Activated effector memory CD4-positive, alpha-beta T cell treated with anti-CD3 and anti-CD28 coated beads, Interleukin-2, amount 50 U/mL, for 16 hours (primary cell): ENCODE measurements at places on chromosomes 4 and X.
A peak's percentile ranks its signal among the peaks of the same experiment; 100 is the strongest.

GRCh38 chr4:107467461-107467860 lies 252.6 kb downstream of the PAPSS1 start:
- DNase-seq: no peak

GRCh38 chrX:151359341-151359740 lies 37.7 kb upstream of the VMA21 start:
- no peak for DNase-seq

DNA sequence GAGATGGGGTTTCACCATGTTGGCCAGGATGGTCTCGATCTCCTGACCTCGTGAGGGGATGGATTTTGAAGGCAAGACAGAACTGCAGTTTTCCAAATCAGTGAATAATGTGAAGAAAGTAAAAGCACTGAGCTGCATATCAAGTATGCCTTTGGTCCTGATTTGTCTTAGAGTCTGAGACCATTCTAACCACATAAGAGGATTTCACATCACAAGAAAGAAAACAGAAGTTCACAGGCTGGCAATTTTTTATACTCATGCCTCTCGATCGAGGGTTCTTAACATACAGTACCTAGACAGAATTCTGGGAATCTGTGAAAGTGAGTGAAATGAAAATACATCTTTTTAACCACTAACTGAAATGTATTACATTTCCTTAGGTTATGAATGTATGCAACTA lies 23.3 kb downstream of the CHIC2 start:
- DNase-seq: no peak

DNA sequence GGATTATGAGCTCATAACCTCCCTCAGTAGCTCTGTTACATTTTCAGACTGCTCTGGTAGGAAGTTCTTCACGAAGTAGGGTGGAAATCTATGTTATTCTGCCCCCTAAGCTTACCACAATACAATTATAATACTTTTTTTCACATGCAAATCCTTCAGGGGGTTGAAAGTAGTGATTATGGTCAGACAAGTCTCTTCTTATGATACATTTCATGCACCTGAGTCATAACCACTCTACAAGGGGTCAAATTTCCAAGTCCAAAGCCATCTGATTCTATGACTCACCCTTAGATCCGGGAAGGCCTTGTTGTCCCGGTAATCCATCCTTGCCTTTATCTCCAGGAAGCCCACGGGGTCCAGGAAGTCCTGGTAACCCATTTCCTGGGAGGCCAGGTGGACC lies 95.2 kb downstream of the ATG4A start:
- no peak for DNase-seq

- DNase-seq: peak; percentile 68
Measured at GRCh38 chrX:56564921-56565840, 1.8 kb downstream of the UBQLN2 start.

DNA sequence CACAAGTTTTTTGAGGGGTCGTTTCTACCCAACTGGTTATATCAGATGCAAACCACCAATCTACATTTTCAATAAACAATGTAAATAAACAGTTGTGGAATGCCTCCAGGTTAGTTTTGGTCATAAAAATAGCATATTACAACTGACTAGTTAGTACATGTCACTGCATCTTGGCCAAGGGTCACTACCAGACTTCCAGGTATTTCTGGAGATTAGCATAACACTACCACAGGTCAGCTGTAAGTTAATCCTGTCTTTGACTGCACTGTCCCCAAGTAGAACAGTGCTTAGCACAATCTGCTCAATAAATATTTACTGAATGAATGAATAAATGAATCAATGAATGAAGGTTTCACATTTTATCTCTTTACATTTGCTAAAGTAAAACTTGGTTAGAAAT lies 64.4 kb downstream of the TBC1D19 start:
- no peak for DNase-seq

DNA sequence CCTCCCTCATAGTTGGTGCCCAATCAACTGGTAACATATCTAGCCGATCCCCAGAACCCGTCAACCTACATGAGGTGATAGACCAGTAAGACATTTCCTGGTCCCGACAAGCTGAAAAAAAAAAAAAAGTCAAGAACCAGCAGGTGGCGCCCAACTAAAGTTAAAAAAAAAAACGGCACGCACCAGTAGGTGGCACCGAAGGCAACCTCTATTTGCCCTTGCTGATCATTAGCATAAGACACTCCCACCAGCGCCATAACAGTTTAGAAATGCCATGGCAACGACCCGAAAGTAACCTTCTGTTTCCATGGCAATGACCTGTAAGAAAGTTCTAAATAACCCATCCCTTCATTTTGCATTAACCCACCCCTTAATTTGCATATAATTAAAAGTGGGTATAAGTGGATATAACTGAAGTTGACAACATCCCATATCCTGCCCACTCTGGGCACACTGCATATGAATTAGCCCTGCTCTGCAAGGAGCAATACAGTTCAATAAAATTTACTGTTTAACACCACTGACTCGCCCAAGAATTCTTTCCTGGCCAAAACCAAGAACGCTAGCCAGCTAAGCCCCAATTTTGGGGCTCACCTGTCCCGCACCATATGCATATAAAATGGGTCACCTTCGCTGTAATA lies 83.9 kb upstream of the SPANXB1 start:
- DNase-seq: peak; percentile 63

- no peak for DNase-seq
Measured at GRCh38 chrX:50167366-50167765, 33.4 kb downstream of the AKAP4 start.

GRCh38 chr4:120447774-120448173 lies 381.1 kb upstream of the MAD2L1 start:
- DNase-seq: no peak

GRCh38 chrX:85930099-85930498 lies 117.3 kb downstream of the CHM start:
- no peak for DNase-seq

DNA sequence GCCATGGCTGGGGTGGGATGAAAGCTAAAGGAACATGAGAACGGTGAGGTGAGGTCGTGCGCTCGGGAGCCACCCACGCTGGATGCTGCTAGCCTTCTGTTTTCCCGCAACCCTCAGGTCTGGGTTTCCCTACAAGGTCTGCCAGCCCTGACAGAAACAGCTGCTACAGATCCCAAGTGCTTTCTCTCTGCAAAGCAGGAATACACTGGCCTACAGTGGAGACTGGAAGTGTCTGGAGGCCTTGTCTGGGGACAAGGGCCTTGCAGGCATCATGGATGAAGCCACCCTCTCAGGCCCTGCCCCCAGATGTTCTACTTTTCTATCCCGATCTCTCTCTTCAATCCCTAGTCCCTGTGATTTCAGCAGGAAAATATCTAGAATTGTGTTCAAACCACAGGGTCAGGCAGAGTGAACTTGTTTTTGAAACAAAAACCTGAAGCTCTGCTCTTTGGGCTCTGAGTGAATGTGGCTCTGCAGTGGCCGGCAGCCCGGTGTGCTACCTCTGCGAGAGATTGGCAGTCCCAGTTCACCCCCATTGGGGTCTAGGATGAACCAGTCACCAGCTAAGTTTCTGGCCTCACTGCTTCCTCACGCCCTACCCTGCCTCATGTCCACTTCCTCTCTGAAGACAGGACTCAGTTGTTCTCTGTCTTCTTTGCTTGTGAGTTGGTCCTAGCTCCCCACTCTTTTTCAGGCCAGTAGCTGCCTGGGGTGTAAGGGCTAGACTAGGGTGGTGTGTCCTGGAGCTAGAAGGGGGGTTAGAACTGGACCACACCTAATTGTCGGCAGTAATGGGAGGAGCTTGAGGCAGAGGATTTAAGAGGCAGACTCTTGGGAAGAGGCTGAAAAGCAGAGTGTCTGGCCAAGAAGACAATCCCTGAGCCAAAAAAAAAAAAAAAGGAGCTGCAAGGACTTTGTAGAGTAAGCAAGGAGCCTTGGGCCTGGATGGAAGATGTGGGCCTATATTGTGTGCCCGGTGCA lies 89.6 kb downstream of the RTL5 start:
- DNase-seq: no peak

GRCh38 chr4:74474345-74475090 lies 29.6 kb downstream of the AREG start:
- DNase-seq: no peak

DNA sequence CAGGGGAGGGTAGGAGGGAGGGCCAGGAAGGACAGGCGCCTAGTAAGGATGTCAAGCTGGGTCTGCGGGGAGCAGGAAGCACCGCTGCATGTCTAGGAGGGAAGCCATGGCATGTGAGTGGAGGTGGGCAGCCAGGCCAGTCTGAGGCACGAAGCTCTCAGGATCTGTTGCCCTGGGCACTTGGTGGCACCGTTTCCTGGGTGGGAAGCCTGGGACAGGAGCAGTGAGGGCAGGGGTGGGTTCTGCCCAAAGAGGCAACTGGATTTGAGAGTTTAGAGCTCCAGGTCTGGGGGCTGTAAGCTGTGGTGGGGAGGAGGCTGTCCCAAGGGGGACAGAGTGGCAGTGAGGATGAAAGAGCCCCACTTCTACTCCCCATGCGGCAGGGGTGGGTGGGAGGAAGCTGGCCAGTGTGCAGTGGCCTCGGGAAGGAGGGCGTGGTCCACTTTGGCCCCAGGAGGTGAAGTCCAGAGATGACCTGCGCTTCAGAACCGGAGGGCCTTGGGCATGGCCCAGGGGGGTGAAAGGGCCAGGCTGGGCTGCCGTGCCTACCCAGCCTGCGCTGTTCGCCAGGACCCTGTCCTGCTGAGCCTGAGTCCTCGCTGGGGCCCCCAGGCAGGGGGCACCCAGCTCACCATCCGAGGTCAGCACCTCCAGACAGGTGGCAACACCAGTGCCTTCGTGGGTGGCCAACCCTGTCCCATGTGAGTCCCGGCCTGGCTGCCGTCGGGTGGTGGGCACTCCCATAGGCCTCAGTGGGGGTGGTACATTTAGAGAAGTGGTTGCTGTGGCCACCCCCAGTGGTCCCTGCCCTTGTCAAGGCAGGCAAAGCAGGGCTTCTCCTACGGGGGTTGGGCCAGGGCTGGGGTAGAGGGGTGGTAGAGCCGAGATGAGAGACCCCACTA lies 8.3 kb upstream of the SRPK3 start:
- DNase-seq: peak; percentile 25

- DNase-seq: no peak
Measured at GRCh38 chrX:31506360-31506759, 434.5 kb upstream of the FTHL17 start.

DNA sequence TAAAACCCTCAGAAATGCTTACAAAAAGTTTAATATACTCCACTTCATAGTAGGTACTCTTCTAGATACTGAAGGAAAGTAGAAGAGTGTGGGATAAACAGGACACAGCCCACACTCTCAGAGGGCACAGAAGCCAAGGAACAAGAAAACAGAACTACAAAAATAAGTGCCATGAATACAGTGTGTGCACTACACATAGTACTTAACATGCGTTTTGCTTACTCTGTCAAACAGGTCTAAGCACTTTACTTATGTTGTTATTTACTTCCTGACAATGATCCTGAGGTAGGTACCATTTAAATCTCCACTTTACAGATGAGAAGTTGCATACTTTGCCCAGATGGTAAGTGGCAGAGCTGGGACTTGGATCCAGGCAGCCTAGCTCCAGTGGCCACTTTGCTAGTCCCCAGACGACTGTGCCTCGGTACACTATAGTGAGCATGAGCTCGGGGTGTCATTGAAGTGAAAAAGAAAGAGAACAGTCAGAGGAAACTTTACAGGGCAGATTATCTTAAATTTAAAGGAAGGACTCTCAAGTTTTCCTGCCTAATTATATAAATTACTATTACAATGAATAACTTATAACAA lies 120.3 kb downstream of the BANK1 start:
- no peak for DNase-seq

DNA sequence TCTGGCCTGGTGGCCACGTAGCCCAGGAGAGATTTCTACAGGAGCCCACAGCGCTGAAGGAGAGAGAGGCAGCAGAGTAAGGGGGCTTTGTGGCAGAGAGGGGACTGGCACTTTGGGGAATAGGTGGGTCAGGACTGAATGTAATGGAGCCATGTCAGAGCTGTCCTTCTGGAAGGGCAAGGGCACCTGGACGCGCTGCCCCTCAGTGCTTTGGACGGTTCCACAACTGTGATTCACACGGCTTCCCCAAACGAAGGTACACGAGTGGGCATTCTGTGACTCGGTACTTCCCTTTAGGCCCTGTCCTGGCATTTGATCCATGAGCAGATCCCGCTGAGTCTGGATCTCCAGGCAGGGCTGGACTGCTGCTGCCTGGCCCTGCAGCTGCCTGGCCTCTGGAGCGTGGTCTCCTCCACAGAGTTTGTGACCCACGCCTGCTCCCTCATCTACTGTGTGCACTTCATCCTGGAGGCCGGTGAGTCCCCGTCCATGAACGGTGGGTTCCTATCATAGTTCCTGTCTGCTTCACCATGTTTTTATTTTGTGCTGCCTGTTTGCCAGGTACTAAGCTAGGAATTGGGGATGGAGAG lies 35.2 kb upstream of the MSANTD1 start:
- peak; percentile 33 for DNase-seq

DNA sequence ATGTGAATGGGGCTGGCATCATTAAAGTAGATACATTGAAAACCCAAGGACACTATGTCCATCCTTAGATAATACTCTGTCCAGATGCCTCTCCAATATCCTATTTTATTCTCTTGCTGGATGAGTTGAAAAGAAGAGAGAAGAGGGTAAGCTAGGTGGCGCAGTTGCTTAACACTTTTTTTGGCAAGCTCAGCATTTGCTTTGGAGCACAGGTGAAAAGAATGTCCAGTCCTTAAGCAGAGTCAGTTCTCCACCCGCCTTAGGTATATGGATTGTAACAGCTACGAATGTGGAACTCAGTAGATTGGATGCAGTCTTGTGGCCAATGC lies 208.4 kb downstream of the NWD2 start:
- DNase-seq: no peak

DNA sequence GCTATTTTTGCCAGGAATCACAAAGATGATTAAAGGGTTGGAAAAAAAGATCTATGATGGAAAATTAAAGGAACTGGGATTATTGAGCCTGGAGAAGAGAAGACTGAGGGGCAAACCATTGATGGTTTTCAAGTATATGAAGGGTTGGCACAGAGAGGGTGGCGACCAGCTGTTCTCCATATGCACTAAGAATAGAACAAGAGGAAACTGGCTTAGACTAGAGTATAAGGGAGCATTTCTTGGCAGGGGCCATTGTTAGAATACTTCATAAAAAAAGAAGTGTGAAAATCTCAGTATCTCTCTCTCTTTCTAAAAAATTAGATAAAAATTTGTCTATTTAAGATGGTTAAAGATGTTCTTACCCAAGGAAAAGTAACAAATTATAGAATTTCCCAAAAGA lies 75.1 kb downstream of the NPNT start:
- DNase-seq: no peak

DNA sequence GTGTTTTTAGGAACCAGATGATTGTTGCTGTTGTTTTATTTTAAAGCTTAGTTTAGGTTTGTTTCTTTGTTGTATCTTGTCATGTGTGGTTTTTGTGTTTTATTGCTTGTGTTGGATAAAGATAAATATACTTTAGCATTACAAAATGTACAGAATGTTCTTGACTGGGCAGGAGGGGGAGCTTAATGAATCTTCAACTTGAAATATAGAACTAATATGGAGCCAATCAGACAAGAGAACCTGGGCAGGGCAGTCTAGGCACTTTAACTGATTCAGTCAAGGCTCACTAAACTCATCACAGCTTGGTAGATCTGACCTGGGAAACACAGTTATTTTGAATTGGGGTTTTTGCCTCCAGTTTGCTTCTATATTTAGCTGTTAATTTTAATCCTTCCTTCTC lies 304.2 kb downstream of the ARHGAP24 start:
- DNase-seq: no peak

GRCh38 chrX:117985241-117985640 lies 131.4 kb downstream of the KLHL13 start:
- DNase-seq: no peak

GRCh38 chrX:8504451-8504850 lies 39.8 kb downstream of the VCX3B start:
- DNase-seq: no peak

GRCh38 chr4:20528508-20528907 lies 171.8 kb upstream of the PACRGL start:
- DNase-seq: no peak

GRCh38 chr4:1501754-1502500 lies 95.7 kb upstream of the NKX1-1 start:
- peak; percentile 25 for DNase-seq
